Body of pancreas (tissue), 4 donors: ENCODE measurements at places on chromosomes 4 and X.
A peak's percentile ranks its signal among the peaks of the same experiment; 100 is the strongest.

- no peak overlapping the region for H3K4me3 ChIP-seq
- H3K4me1 ChIP-seq, result no peaks in the 10 kb centered on the region
- H3K27ac ChIP-seq, result no peak overlapping the region
- no peaks in the 10 kb centered on the region for H3K36me3 ChIP-seq
- H3K27me3 ChIP-seq, result no peaks in the 10 kb centered on the region
Measured at GRCh38 chrX:22360129-22360528, 87.4 kb downstream of the CBLL2 start.

DNA sequence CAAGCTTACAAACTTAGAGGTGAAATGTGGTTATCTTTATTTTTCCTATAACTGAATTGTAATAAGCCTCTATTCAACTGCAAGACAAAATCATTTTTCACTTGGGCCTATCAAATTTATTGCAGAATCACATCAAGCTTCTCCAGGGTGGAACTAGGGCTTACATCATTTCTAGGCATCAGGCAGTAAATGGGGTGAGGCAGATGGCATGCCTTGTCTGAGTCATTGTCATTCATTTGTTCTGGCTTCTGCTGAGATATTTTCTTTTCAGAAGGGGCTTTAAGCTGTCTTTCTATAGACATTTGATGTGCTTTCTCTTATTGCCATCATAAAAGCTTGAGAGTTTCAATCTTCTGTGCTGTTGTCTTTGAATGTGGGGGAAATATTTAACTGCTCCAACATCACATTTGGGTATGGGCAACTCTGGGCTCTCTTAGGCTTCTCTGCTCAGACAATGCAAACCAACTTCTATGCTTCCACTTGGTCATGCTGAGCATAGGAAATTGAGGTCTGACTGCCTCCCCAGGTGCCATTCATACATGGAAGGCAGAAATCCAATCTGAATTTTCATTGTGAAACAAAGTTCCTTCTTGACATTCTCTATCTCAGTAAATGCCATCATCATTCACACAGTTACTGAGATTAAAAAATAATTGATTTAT, 225.8 kb upstream of the GIMD1 start:
- no peaks in the 10 kb centered on the region for H3K36me3 ChIP-seq
- H3K4me3 ChIP-seq, result no peak overlapping the region
- DNase-seq, result no peak
- no peaks in the 10 kb centered on the region for H3K4me1 ChIP-seq
- no peak overlapping the region for H3K27ac ChIP-seq

- no peak overlapping the region for H3K27ac ChIP-seq
- no peaks in the 10 kb centered on the region for H3K27me3 ChIP-seq
- peaks cover 6% of the 10 kb centered on the region for H3K4me1 ChIP-seq
- no peaks in the 10 kb centered on the region for H3K36me3 ChIP-seq
- H3K4me3 ChIP-seq, result no peak overlapping the region
- DNase-seq, result no peak
Measured at GRCh38 chr4:140186651-140187315, 32.8 kb upstream of the MAML3 start.

DNA sequence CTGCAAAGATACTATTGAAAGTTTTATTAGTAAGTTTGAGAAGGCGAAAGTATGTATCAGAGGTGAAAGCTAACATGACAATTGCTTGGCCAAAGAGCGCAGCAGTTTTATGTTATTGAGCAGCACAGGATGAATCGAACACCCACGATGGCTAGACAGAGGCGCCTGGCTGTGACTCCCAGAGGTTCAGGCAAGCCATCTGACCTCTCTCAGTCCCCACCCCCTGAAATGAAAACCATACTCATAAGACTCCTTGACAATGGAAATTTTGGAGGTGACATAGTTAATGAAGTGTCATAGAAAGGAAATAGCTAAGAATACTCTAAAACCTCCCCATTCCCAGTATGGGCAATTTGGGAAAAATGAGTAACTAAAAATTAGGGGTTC, 70.6 kb downstream of the MGST2 start:
- H3K36me3 ChIP-seq, result no peaks in the 10 kb centered on the region
- H3K27ac ChIP-seq, result peak overlapping the region; percentile 76
- H3K27me3 ChIP-seq, result no peaks in the 10 kb centered on the region
- no peak overlapping the region for H3K4me3 ChIP-seq

DNA sequence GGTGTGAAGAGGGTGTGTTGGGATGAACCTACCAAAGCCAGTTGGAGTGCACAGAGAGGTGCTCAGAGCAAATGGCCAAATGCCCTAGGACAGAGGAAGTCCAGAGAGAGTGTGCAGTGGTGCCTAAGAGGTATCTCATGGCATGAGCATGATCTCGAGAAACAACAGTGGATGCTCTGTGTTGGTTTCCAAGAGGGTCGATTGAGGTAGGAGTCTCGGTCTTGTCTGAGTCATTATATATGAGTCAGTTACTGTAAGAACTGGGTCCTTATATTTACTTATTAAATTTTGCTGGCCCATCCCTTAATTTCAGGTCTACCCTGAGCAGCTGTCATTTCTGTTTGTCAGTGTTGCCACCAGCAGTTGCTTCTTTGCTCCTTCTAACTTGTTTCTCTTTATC, 86.6 kb upstream of the TMEM150C start:
- peaks cover 6% of the 10 kb centered on the region for H3K4me1 ChIP-seq
- DNase-seq, result no peak
- H3K36me3 ChIP-seq, result no peaks in the 10 kb centered on the region
- no peak overlapping the region for H3K27ac ChIP-seq

DNA sequence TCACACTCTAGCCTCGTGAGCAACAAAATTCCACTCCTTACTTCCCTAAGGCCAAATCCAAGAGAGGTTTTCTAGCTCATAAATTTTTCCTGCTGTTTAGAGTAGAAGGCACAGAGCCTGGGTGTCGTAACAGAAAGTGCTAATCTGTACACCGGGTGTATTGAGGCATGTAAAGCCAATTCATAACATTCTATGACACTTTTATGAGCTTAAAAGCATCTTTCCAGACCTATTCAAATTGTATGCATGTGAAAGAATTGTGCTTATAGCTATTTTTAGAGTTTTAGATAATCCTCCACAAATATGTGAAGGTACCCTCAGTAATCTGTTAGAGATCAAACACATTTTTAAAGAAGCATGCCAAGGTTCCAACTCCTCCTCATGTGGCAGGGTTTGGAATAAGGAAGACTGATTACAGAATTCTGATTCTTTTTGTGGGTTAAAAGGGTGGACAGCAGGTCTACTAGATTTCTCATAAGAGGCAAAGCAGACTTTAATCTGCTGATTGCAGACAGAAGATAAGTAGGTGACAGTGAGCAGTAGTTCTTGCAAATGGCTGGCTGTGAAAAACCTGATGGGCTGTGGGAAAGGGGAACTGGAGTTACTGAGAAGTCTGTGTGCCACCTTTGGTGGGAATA, 25.5 kb upstream of the LRCH2 start:
- no peaks in the 10 kb centered on the region for H3K4me1 ChIP-seq
- no peaks in the 10 kb centered on the region for H3K27me3 ChIP-seq
- DNase-seq, result no peak

DNA sequence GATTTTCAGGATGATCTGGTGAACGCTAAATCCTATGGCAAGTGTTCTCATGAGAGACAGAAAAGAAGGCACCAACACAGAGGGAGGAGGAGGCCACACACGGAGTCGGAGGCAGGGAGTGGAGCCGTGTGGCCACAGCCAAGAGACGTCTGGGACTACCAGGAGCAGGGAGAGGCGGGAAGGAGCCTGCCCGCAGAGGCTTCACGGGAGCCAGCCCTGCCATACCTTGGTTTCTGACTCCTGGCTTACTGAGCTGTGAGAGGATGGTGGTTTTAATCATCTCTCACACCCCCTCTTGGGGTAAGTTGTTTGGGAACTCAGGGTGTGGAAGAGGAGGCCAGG, 33.5 kb upstream of the GPR78 start:
- no peak overlapping the region for H3K27ac ChIP-seq
- no peaks in the 10 kb centered on the region for H3K4me1 ChIP-seq
- H3K36me3 ChIP-seq, result no peaks in the 10 kb centered on the region
- no peak overlapping the region for H3K4me3 ChIP-seq

GRCh38 chrX:66262807-66263206, 98.8 kb downstream of the HEPH start:
- DNase-seq, result no peak
- H3K36me3 ChIP-seq, result no peaks in the 10 kb centered on the region
- no peak overlapping the region for H3K4me3 ChIP-seq
- H3K27ac ChIP-seq, result no peak overlapping the region
- no peaks in the 10 kb centered on the region for H3K4me1 ChIP-seq

GRCh38 chr4:186915816-186916215, 192.2 kb upstream of the FAT1 start:
- no peak for DNase-seq
- H3K4me1 ChIP-seq, result no peaks in the 10 kb centered on the region
- H3K4me3 ChIP-seq, result no peak overlapping the region
- no peaks in the 10 kb centered on the region for H3K36me3 ChIP-seq

DNA sequence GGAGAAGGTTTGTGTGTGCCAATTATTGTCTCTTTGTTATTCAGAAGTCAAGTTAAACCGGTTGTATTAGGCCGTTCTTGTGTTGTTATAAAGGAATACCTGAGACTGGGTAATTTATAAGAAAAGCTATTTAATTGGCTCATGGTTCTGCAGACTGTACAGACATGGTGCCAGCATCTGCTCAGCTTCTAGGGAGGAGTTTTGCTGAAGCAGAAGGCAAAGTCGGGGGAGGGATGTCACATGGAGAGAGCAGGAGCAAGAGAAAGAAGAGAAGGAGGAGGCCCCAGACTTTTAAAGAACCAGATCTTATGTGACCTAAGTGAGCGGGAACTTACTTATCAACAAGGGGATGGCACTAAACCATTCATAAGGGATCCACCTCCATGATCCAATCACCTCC, 349.3 kb upstream of the PCDH18 start:
- DNase-seq, result no peak
- H3K4me1 ChIP-seq, result no peaks in the 10 kb centered on the region
- no peaks in the 10 kb centered on the region for H3K27me3 ChIP-seq
- H3K36me3 ChIP-seq, result no peaks in the 10 kb centered on the region
- no peak overlapping the region for H3K27ac ChIP-seq
- H3K4me3 ChIP-seq, result no peak overlapping the region

GRCh38 chr4:87092389-87093141, 127.9 kb downstream of the KLHL8 start:
- DNase-seq, result peak; percentile 84
- H3K27ac ChIP-seq, result peak overlapping the region; percentile 6
- no peak overlapping the region for H3K4me3 ChIP-seq

GRCh38 chr4:82352825-82353366, 20.9 kb downstream of the HNRNPD start:
- no peak for DNase-seq
- H3K4me3 ChIP-seq, result no peak overlapping the region
- H3K4me1 ChIP-seq, result no peaks in the 10 kb centered on the region

GRCh38 chrX:9530848-9531274, 66.0 kb downstream of the TBL1X start:
- H3K4me3 ChIP-seq, result no peak overlapping the region
- H3K27ac ChIP-seq, result no peak overlapping the region
- no peaks in the 10 kb centered on the region for H3K27me3 ChIP-seq
- no peaks in the 10 kb centered on the region for H3K36me3 ChIP-seq
- DNase-seq, result peak; percentile 75
- peaks cover 6% of the 10 kb centered on the region for H3K4me1 ChIP-seq

DNA sequence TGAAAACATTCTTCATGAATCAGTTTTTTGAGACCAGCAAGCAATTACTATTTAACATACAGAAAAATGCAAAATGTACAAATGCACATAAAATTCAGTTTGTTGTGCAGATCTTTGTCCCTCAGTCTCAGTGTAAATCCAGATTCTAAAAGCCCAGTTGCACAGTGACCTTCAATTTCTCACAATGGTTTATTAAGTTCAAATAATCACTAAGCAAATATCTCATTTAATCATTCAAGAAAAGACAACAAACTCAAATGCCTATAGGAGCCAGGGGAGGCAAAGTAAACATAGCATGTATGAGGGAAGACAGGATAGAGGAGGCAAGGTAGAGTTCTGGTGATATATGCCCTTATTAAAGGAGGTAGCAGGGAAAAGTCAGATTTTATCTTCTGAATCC, 82.8 kb downstream of the PPP3CA start:
- peaks cover 10% of the 10 kb centered on the region for H3K4me1 ChIP-seq
- no peak overlapping the region for H3K4me3 ChIP-seq
- no peaks in the 10 kb centered on the region for H3K36me3 ChIP-seq

DNA sequence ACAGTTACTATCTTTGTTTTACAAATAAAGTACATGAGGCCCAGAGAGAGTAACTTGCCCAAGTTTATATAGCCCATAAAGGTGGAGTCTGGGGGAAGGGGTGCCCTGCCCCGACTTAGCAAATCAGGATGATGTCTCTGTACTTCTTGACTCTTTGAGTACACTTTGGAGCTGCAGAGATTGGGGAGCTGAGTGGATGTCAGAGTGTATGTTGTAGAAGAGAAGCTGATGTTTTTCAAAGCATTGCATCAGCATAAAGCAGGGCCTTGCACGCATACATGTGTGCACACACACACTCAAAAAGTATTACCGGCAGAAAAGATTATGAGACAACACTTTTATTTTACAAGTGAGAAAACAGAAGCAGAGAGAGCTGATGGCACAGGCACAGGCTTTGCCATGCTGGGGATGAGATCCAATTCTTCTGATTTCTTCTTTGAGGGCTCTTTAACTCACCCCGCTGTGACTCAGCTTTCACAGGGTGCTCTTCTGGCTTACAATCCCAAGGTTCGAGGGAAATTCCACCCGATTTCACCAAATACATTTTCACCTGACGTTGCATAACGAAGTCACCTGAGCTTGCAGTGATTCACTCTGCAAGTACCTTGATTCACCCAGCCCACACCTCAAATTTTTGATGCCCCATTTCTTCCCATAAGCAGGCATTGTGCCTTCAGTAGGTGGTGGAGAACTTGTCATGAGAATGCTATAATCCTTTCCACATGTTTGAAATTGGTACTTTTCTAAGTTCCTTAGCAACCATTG, 292.8 kb upstream of the BOD1L1 start:
- DNase-seq, result no peak
- no peaks in the 10 kb centered on the region for H3K27me3 ChIP-seq
- H3K4me3 ChIP-seq, result no peak overlapping the region
- H3K4me1 ChIP-seq, result no peaks in the 10 kb centered on the region
- no peaks in the 10 kb centered on the region for H3K36me3 ChIP-seq
- H3K27ac ChIP-seq, result no peak overlapping the region

DNA sequence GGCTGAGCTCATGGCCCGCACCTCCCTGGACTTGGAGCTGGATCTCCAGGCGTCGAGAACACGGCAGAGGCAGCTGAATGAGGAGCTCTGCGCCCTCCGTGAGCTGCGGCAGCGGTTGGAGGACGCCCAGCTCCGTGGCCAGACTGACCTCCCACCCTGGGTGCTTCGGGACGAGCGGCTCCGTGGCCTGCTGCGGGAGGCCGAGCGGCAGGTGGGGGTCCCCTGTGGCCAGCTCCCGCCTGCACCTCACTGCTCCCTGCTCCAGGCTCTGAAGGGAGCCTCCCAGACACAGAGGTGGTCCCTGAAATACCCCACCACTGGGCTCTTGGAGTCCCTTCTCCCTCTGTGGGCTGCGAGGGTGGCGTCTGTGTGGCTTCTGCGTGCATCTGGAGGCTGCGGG, 18.0 kb upstream of the CLCN4 start:
- no peaks in the 10 kb centered on the region for H3K27me3 ChIP-seq
- no peaks in the 10 kb centered on the region for H3K4me1 ChIP-seq
- no peaks in the 10 kb centered on the region for H3K36me3 ChIP-seq
- no peak overlapping the region for H3K4me3 ChIP-seq
